ENCODE measurements at places on chromosomes 1 and 21.

DNA sequence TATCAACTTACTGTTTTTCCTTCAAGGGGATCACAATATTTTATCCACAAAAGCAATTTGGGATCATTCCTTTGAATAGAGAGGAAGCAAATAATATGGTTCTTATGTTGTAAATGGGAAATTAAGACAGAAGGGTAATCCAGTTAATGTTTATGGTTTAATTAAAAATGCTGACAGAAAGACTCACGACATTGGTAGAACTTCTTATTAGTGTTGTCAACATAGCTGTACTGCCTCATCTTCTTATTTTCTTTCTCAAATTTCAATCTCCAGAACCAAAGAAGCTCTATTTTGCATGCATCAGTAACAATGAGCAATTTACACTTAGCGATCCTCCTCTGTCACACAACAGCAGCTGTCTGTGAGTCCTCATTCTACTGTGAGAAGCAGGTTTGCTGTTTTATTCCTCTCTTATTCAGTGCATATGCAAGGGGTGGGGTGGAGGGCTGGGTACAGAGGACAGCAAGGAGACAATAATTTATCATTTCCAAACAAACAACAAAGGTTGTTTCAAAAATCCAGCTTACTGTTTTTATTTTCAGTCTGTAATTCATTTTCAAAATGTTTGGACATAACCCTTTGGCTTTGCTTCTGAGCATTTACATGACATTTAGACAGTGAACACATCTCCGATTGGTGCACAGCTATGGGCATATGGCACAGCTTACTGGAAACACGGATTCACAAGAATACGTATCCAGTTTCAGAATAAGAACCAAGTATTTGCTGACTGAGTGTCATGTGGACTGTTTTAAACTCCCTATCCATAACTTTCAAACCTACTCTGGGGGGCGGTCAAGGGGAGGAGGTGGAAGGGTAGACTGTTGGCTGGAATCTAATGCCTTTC is 335.9 kb downstream of the RGS7 start:
- H3K27ac ChIP-seq = no peak overlapping the region
- no peak for DNase-seq
- H3K4me1 ChIP-seq = no peaks in the 10 kb centered on the region
- no peaks in the 10 kb centered on the region for H3K27me3 ChIP-seq
- H3K4me3 ChIP-seq = no peak overlapping the region

DNA sequence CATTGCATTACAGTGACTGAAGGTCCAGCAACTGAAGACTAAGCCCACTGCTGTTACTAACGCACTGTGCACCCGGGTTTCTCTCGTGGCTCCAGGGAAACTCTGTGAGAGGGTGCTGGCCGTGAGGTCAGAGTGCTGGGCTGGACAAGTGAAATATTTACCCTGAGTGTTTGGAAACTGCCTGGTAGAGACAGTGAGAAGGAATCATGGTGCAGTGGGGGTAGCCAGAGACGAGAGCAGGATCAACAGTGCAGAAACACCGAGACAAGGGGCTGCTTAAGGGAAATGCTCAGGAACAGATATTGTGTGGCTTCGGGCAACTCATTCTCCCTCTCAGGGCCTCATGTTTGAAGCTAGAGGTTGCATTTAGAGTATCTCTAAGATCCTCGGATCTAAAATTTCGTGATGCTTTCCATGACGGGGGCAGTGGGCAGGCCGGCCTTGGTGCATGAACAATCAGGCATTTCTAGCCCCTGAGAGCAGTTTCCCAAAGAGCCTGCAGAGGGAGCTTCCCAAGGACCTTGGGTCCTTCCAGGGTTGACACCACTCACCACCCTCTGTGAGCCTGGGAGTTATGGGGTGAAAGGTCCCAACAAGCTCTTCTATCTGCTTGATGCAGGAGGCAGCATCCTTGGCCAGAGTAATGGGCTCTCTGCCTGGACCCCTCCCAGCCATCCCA is 9.7 kb downstream of the CD2 start:
- H3K27ac ChIP-seq = no peak overlapping the region
- no peaks in the 10 kb centered on the region for H3K36me3 ChIP-seq
- H3K4me3 ChIP-seq = no peak overlapping the region
- no peak for DNase-seq

DNA sequence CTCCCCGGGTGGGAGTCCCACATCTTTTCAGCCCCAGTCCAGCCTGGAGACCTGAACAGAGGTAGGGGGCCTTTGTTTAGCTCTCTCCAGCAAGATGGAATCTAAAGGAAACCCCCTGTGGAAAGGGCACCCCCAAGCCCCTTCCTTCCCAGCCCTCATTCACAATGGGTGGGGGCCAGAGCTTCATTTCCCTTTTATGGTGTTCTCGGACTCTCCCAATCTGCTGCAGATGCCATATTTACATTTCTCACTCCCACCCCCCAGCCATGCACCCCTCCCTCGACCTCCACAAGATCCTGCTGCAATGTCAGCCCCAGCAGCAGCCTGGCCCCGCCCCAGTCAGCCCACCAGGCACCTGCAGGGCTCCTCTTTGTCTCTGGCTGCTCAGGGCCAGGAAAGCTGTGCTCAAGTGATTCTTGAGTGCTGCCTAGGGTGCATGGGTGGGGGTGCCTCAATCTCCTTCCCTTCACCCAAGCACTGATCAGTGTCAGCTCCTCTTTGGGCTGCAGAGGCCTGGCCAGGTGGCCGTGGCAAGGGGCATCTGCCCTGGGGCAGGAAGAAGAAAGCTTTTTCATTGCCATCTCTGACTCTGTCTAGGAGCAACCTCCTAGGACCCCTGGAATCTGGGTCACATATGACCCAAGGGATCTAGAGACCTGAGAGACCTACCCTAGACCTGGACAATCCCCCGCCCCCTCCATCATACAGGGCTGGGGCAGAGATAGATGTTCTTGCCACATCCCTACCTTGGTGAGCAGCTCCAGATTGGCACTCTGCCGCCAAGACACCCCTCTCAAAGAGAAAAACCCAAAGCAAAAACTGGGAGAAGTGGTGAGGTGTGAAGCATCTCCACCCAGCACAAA is 1.7 kb downstream of the KIF21B start:
- no peaks in the 10 kb centered on the region for H3K36me3 ChIP-seq
- peak overlapping the region; percentile 70 for H3K4me3 ChIP-seq
- no peak overlapping the region for H3K27ac ChIP-seq
- DNase-seq = no peak
- peaks cover 32% of the 10 kb centered on the region for H3K27me3 ChIP-seq

GRCh38 chr1:162305969-162306368 is 70.7 kb downstream of the SPATA46 start:
- no peak overlapping the region for H3K4me3 ChIP-seq
- no peaks in the 10 kb centered on the region for H3K36me3 ChIP-seq
- no peak overlapping the region for H3K27ac ChIP-seq
- no peak for DNase-seq
- no peaks in the 10 kb centered on the region for H3K4me1 ChIP-seq
- H3K27me3 ChIP-seq = no peaks in the 10 kb centered on the region

- peaks cover 25% of the 10 kb centered on the region for H3K36me3 ChIP-seq
- no peak for DNase-seq
- H3K4me3 ChIP-seq = peak overlapping the region; percentile 77
- H3K27ac ChIP-seq = peak overlapping the region; percentile 33
- no peaks in the 10 kb centered on the region for H3K27me3 ChIP-seq
Observed at GRCh38 chr21:33268393-33268736, 2.2 kb downstream of the IL10RB start.

Measured in mesothelial cell of epicardium (in vitro differentiated cells).